ENCODE measurements at places on chromosomes 5 and 9. TPM values are rescaled to one million over a fixed set of nuclear protein-coding genes. Genes with fewer than 3 reads are reported as not detected.
A peak's percentile ranks its signal among the peaks of the same experiment; 100 is the strongest.

- H3K27me3 ChIP-seq, result no peaks in the 10 kb centered on the region
- no peak overlapping the region for H3K27ac ChIP-seq
- H3K4me3 ChIP-seq, result no peak overlapping the region
- no peaks in the 10 kb centered on the region for H3K36me3 ChIP-seq
- DNase-seq, result no peak
- H3K4me1 ChIP-seq, result no peaks in the 10 kb centered on the region
Measured at GRCh38 chr5:29230591-29230990, 1962.9 kb upstream of the CDH6 start.

Gene ENHO
- total RNA-seq, result 0.65 TPM

Gene FGF18
- total RNA-seq, result 3.2 TPM

Gene RORB
- total RNA-seq, result 0.72 TPM

Gene FAM153A
- 8.1 TPM for total RNA-seq

Gene PLPPR1
- 3.8 TPM for total RNA-seq

- H3K4me3 ChIP-seq, result no peak overlapping the region
- no peaks in the 10 kb centered on the region for H3K36me3 ChIP-seq
- no peaks in the 10 kb centered on the region for H3K4me1 ChIP-seq
- H3K27me3 ChIP-seq, result no peaks in the 10 kb centered on the region
Measured at GRCh38 chr5:19676895-19677294, 311.1 kb downstream of the CDH18 start.

DNA sequence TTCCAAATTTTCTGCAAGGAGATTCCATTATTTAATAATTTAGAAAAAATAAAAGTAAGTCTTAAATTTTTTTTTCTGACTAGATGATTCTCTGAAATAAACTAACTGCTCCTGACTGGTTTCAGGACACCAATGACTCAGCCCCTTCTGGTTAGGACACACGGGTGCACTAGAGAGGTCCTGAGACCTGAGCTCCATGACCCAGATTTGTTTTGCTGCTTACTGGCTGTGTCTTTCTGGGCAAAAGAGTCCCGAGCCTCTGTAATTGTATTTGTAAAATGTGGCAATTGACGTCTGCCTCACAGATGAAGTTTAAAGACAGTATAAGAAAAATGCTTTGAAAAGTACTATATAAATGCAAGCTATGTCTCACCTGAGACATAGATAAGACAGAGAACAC, 89.1 kb downstream of the SLC24A2 start:
- no peak overlapping the region for H3K27ac ChIP-seq
- no peak overlapping the region for H3K4me3 ChIP-seq
- no peaks in the 10 kb centered on the region for H3K36me3 ChIP-seq
- no peaks in the 10 kb centered on the region for H3K27me3 ChIP-seq
- DNase-seq, result no peak
- no peaks in the 10 kb centered on the region for H3K4me1 ChIP-seq

DNA sequence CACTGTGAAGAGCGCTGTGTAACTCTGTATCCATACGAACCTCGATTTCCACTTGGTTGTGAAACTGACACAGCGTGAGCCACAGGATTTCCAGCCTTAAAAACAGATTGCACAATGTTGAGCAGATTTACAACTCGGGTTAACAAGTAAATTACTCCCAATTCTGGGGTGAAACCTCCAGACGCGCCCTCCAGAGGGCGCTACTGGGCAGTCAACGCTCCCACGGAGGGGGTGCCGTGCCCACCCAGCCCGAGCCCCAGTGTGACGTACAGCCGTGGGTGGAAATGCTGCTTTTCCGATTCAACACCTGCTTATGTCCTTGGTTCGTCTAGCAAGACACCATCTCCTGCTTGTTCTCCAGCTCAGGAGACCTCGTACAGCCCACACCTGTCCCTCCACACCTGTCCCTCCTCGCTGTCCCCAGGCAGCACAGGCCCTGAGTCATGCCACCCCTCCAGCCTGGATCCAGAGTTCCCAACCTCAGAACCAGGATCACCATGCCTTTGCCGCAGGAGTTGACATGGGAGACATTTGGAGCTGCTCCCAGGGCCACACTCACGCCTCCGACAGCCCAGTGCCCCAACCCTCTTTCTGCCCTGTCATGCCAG, 34.4 kb upstream of the SLC6A3 start:
- no peaks in the 10 kb centered on the region for H3K27me3 ChIP-seq
- no peak overlapping the region for H3K4me3 ChIP-seq
- no peak overlapping the region for H3K27ac ChIP-seq
- peaks cover 36% of the 10 kb centered on the region for H3K36me3 ChIP-seq
- no peak for DNase-seq
- peaks cover 2% of the 10 kb centered on the region for H3K4me1 ChIP-seq

DNA sequence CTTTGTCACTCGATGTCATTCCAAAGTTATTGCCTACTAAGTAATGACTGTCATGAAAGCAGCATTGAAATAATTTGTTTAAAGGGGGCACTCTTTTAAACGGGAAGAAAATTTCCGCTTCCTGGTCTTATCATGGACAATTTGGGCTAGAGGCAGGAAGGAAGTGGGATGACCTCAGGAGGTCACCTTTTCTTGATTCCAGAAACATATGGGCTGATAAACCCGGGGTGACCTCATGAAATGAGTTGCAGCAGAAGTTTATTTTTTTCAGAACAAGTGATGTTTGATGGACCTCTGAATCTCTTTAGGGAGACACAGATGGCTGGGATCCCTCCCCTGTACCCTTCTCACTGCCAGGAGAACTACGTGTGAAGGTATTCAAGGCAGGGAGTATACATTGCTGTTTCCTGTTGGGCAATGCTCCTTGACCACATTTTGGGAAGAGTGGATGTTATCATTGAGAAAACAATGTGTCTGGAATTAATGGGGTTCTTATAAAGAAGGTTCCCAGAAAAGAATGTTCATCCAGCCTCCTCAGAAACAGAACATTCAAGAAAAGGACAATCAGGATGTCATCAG, 11.3 kb downstream of the TLR4 start:
- H3K27me3 ChIP-seq, result no peaks in the 10 kb centered on the region
- no peak overlapping the region for H3K27ac ChIP-seq
- H3K36me3 ChIP-seq, result peaks cover 11% of the 10 kb centered on the region

- H3K4me1 ChIP-seq, result peaks cover 5% of the 10 kb centered on the region
- no peak overlapping the region for H3K4me3 ChIP-seq
- no peaks in the 10 kb centered on the region for H3K36me3 ChIP-seq
- DNase-seq, result no peak
Measured at GRCh38 chr5:150661821-150662596, 958 bp downstream of the MYOZ3 start.

GRCh38 chr9:129609486-129610212, 11.3 kb downstream of the C9orf50 start:
- DNase-seq, result no peak
- H3K4me1 ChIP-seq, result peaks cover 46% of the 10 kb centered on the region
- H3K4me3 ChIP-seq, result peak overlapping the region; percentile 59
- peak overlapping the region; percentile 82 for H3K27ac ChIP-seq
- H3K27me3 ChIP-seq, result no peaks in the 10 kb centered on the region

DNA sequence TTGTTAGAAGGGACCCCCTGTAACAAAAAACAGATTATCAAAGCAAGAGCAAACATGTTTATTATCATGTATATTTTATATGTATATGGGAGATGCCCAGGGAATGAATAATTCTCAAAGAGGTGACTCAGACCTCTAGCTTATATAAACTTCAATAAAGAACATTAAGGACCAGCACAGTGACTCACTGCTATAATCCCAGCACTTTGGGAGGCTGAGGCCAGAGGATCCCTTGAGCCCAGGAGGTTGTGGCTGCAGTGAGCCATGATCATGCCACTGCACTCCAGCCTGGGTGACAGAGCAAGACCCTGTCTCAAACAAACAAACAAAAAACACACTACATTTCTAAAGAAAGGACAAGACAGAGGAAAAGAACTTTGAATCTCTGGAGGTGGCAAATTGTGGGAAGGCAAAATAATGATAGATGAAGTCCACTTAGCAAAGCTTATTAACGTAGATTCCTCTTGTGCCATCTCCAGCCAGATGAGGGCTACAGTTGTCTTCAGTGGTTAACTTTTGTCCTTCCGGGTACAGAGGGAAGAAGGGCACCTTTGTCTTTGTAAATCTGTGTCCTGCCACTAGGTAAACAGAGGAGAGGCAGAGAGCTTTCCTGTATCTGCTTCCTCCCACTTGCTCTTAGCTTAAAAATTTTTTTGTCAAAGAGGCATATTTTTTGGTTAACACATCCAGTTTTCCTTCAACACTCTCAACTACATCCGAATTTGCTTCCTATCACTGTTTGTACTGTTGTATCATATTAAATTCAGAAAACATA, 7.5 kb upstream of the RFK start:
- no peak overlapping the region for H3K27ac ChIP-seq
- no peak for DNase-seq
- no peaks in the 10 kb centered on the region for H3K27me3 ChIP-seq
- H3K36me3 ChIP-seq, result no peaks in the 10 kb centered on the region

GRCh38 chr9:97615439-97616072, 17.6 kb downstream of the TSTD2 start:
- no peaks in the 10 kb centered on the region for H3K27me3 ChIP-seq
- H3K4me1 ChIP-seq, result no peaks in the 10 kb centered on the region
- no peak overlapping the region for H3K27ac ChIP-seq
- no peak overlapping the region for H3K4me3 ChIP-seq
- H3K36me3 ChIP-seq, result peaks cover 42% of the 10 kb centered on the region
- no peak for DNase-seq

DNA sequence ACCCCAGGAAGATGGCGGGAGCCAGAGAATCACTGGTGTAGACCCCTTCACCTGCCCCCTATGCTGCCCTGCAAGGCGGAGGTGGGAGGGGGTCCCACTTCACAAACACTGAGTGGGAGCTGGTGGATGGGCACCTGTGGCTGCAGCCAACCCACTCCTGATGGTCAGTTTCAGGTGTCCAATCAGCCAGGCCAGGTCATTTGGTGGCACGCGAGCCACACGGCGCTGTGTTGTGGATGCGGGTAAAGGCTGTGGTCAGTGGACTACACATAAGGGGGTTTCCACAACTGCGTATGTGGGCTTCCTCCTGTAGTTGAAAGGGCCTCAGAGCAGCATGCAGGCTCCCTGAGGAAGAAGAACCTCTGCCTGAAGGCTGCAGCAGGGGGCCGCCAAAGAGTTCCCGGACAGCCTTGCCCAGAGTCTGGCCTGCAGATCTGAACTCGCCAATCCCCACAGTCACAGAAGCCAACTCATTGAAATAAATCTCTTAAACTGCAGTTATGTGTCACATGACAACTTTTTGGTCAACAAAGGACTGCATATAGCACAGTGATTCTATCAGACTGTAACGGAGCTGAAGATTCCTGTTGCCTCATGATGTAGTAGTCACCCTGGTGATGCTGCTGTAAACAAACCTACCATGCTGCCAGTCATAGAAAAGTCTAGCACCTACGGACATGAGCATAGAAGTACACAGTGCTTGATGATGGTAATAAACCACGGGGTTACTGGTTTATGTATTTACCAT, 284.7 kb upstream of the IRX2 start:
- no peak overlapping the region for H3K27ac ChIP-seq
- no peak for DNase-seq
- H3K4me3 ChIP-seq, result no peak overlapping the region
- H3K36me3 ChIP-seq, result no peaks in the 10 kb centered on the region
- no peaks in the 10 kb centered on the region for H3K4me1 ChIP-seq

Gene ERCC8
- total RNA-seq, result 11.1 TPM

Gene IFNB1
- total RNA-seq, result not detected

GRCh38 chr9:114238472-114238871, 83.1 kb downstream of the COL27A1 start:
- H3K27me3 ChIP-seq, result no peaks in the 10 kb centered on the region
- H3K4me1 ChIP-seq, result peaks cover 30% of the 10 kb centered on the region
- H3K36me3 ChIP-seq, result peaks cover 2% of the 10 kb centered on the region
- no peak for DNase-seq
- no peak overlapping the region for H3K27ac ChIP-seq

DNA sequence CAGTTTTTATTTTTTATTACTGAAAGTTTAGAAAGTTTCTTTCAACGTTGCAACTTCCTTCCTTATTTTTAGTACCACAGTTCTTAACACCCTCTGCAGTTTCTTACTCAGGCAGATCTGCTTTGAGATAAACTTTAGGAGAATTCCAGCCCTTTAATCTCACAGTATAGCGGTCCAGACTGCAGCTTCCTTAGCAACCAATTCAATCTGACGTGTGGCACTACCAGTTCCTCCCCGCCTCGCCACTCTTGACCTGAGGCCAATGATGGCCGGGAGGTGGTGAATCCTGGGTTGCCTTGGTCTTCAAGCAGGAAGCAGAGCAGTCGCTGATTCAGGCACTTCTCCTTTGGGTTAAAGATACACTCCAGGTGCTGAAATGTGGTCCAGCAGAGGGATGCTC, 334.3 kb upstream of the TRPC7 start:
- DNase-seq, result no peak
- H3K27me3 ChIP-seq, result no peaks in the 10 kb centered on the region
- no peak overlapping the region for H3K27ac ChIP-seq
- H3K4me1 ChIP-seq, result no peaks in the 10 kb centered on the region
- H3K36me3 ChIP-seq, result no peaks in the 10 kb centered on the region

Gene AUH
- total RNA-seq, result 61.0 TPM

Gene ANKH
- 65.9 TPM for total RNA-seq

Gene FABP6
- total RNA-seq, result not detected

Gene LCN9
- total RNA-seq, result not detected

DNA sequence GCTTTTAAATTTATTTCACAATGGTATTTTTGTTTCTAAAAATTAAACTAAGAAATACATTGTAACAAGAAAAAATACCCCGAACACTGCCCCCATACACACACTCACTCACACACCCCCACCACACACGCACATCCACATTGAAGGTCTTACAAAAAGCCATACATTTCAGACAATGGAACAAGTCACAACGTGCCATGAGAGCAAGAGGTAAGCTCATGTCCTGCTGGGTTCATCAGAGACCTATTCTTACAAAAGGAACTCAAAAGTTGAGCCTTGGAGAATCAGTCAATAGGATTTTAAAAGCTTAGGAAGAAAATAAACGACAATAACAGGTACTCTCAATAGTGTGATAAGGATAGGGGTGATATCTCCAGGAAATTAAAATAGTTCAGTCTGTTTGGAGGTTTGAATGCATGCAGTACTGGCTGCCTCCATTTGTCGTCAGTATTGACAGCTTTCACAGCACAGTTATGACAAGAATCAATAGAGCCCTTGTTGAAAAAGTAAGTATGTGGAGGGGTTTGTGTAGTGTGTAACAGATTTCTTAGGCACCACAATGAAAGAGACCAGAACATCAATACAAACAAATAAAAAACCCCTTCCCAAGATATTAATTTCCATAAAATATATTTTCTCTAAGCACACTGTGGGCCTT, 1826.2 kb upstream of the CDH6 start:
- no peaks in the 10 kb centered on the region for H3K4me1 ChIP-seq
- no peak overlapping the region for H3K27ac ChIP-seq
- no peaks in the 10 kb centered on the region for H3K27me3 ChIP-seq
- no peak for DNase-seq
- no peaks in the 10 kb centered on the region for H3K36me3 ChIP-seq
- H3K4me3 ChIP-seq, result no peak overlapping the region

- H3K4me1 ChIP-seq, result peaks cover 56% of the 10 kb centered on the region
- H3K27me3 ChIP-seq, result no peaks in the 10 kb centered on the region
- no peaks in the 10 kb centered on the region for H3K36me3 ChIP-seq
- no peak overlapping the region for H3K4me3 ChIP-seq
Measured at GRCh38 chr9:14271093-14271673, 42.8 kb downstream of the NFIB start.

GRCh38 chr5:59173578-59173977, 590.7 kb downstream of the RAB3C start:
- no peak overlapping the region for H3K4me3 ChIP-seq
- H3K27ac ChIP-seq, result no peak overlapping the region
- no peaks in the 10 kb centered on the region for H3K27me3 ChIP-seq
- no peak for DNase-seq
- no peaks in the 10 kb centered on the region for H3K4me1 ChIP-seq

GRCh38 chr9:84266087-84266561, 74.4 kb downstream of the SLC28A3 start:
- DNase-seq, result no peak
- no peaks in the 10 kb centered on the region for H3K4me1 ChIP-seq
- H3K4me3 ChIP-seq, result no peak overlapping the region
- H3K27ac ChIP-seq, result no peak overlapping the region
- H3K36me3 ChIP-seq, result no peaks in the 10 kb centered on the region
